NCI-H2171 (cell line): ENCODE measurements at places on chromosomes 5 and 9.

- DNase-seq = no peak
These were observed 34.2 kb downstream of the TARS1 start for GRCh38 chr5:33474931-33475499.

DNA sequence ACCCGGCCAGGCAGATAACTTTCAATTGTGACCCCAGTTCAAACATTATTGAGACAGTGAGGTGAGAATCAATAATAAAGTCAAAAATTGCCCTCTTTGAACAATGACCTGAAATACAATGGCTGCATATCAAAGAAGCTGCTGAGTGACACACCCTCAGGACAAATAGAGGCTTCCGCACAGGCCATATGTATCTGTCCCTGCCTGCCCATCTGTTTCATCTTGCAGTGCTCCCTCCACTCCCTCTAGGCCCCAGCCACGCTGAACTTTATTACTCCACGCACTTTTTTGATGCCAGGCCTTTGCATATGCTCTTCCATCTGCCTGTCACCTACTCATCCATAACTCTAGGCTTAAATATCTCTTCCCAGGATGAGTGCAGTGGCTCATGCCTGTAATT is 15.9 kb upstream of the PFDN1 start:
- no peak for DNase-seq

GRCh38 chr5:160641405-160641804 is 210.6 kb downstream of the ATP10B start:
- DNase-seq = no peak

DNA sequence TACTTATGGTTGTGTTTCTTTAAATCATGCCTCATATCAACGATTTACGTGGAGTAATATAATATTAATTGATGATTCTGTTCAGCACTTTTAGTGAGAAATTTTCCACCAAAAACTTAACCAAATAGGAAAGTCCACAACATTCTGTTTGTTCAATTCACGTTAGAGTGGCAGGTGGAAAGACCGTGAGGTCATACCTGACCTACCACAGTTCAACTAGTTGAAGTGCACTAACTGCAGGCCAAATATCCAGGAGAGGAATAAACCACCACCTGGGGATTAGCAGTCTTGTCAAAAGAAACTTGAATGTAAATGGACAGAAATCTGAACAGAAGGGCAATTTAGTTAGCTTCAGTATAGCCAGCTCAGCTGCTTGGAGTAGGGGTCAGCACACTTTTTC is 577.7 kb downstream of the KIF4B start:
- no peak for DNase-seq

DNA sequence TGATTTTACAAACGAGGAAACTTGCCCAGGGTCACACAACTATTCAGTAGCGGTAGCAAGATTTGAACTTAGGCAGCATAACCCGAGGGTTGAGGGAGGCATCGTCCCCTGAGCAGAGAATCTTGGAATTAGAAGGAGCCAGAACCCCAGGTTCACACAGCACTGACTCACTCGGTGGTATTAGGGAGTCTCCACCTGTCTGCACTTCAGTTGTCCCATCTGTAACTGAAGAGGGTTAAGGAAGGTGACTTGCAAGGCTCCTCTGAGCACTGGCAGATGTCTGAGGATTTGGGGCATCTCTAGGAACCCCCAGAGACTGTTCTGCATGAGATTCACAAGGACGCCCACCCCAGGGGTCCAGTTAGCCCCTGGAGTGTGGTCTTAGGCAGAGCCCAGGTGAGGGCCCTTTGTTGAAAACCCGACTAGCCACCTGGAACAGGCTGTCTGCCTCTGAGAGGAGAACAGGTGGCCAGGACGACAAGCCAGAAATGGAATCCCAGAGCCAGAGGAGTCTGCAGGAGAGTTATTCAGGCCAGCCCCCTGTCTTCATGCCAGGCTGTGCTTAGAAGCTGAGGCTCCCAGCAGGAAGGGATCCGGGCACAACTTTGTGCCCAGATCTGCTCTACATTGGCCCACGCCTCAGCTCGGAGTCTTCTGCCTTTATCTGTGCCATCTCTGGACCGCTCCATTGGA is 50.0 kb upstream of the ORM1 start:
- peak; percentile 57 for DNase-seq

GRCh38 chr9:133587466-133587865 is 21.7 kb downstream of the FAM163B start:
- DNase-seq = no peak

DNA sequence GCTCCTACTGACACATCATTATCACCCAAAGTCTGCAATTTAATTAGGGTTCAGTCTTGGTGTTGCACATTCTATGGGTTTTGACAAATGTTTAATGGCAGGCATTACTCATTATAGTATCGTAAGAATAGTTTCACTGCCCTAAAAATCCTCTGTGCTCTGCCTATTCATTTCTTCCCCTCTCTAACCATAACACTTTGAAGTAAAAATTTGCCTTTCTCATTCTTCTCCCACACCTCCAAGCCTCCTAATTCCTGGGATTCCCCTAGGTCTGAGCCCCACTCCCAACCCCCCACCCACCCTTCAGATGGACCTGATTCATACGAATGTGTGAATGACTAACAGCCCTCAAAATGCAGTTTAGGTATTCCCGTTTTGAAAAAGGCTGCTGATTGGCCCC is 18.4 kb downstream of the ENC1 start:
- no peak for DNase-seq

GRCh38 chr9:69149321-69149807 is 24.7 kb upstream of the TJP2 start:
- no peak for DNase-seq

DNA sequence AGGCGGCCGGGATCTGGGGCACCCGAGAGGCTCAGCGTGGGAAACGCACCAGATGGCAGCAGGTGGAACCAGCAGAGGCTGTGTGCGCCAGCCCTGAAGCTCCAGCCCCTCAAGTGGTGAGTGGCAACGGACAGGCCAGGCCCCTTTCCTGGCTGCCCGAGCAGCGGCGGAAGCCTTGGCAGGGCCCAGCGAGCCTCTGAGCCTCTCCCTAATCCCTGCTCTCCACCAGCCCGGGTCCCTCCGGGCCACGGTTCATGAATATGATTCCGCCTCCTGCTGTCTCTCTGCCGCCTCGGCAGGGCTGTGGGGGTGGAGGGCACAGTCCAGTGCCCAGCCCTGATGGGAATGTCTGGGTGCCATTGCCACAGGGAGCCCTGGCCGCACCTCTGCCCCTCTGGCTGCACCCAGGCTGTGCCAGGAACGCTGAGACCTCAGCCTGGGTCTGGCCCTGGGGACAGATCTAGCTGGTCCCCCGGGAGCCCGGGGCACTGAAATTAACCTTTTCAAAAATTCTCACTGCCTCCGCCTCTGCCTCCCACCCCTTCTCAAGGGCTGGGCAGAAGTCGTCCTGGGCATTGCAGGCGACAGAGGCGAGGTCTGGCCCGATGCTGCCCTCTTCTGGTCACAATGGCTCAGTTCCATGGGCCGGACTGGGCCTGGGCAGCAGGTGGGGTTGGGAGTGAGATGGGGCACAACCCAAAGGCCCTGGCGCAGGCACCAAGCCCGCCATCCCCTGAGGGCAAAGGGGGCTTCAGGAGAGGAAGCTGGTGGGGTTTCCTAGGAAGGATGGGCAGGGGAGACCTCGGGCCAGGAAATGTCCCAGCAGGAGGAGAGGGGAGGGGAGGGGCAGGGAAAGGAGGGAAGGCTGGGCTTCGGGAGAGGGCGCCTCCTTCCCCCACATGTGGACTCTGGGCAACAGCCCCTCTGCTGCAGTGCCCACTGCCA is 20.3 kb downstream of the CCDC187 start:
- peak; percentile 77 for DNase-seq

DNA sequence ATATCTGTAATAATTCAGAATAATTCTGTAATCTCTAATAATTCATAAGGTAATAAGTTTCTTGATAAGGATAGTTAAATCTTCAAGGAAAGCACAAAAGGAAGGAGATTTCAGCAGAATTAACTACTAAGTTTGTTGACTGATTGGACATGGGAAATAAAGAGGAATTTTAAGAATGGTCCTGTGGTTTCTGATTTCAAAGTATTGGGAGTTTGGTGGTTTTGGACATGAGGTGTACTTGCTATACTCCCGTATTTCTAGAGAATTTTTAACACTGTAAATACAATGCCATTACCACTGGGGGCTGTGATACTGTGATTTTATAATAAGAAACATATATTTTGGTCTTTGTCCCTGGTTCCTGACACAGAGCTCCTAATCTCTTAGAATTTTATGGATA is 123.9 kb downstream of the UNC13B start:
- DNase-seq = no peak

DNA sequence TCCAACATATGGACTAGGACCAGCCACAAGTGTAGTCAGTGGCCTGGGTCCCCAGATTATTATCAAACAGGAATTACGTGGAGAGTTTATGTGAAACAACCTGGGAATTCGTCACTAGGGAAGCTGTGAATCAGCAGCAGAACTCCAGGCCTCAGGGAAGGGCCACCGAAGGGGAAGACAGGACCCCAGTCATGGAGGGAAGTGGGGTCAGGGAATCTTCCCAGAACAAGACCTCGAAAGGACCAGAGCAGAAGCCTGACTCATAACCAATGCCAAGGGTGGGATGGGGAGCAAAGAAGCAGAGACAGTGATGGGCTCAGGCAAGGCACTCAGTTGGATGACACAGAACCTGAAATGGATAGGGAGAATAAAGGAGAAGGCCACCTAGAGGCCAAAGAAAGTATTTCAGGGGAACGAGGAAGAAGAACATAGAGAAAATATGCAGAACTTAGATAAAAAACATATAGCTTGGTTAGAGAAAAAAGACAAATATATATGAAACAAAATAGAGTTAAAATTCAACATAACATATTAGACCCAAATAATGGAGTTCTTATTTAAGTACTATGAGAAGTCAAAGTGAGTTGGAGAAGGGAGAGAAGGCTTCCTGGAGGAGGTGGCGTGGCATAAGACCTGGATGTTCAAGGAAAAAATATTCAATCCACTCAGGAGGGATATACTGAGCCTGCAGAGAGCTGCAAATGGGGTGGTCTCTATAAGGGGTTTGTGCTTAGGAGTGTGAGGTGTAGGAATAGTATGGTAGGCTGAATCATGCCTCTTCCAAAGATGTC is 66.7 kb upstream of the CAST start:
- DNase-seq = no peak

- DNase-seq = no peak
These were observed 24.4 kb downstream of the SH3TC2 start for GRCh38 chr5:149038336-149039080.

GRCh38 chr5:104344809-104345208 is 782.2 kb upstream of the NUDT12 start:
- DNase-seq = no peak

DNA sequence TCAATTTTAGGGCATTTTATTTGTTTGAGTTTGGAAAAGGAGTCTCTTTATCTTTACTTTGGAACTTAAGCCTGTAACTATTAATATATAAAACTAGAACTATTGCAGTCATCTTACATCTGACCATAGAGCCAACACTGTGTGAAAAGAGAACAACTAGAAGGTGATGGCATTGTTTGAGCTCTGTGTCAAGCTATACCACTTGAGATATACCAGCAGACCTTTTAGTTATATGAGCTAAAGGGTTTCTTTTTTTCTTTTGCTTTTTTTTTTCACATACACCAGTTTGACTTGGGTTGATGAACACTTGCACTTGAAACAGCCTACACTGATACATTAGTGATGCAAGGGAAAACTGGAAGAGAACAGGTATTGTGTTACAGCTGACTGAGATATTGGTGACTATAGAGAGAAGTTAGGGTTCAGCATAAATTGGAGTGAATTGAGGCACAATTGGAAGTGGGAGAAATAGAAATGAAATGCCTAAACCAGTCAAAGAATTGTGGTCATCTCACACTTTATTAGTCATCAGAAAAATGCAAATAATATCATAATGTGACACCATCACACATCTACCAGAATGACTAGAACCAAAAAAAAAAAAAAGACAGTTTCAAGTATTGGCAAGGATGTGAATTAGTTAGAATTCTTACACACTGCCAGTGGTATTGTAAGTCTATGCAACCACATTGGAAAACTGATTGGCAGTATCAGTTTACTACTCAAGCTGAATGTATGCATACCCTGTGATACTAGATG is 60.9 kb downstream of the ADRB2 start:
- DNase-seq = no peak

DNA sequence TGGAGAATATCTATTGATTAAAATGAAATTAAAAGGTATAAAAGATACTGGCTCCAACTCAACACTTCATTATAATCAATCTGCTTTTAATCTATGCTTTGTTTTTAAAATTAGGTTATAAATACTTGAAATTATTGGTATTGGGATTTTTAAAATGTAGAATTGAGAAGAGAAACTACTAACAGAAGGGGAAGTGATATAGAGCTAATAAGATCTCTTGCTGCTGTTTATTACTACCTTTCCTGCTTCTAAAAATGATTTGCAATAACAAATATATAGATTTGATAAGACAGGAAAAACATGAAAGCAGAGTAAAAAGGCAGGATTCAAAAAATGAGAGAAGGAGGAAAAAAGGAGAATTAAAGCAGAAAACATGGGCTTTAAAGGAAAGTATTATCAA is 209.3 kb upstream of the NREP start:
- DNase-seq = no peak

- DNase-seq = no peak
These were observed 202.1 kb downstream of the FBXL7 start for GRCh38 chr5:15702102-15702501.

- DNase-seq = no peak
These were observed 14.6 kb downstream of the DAPK1 start for GRCh38 chr9:87512311-87512710.

DNA sequence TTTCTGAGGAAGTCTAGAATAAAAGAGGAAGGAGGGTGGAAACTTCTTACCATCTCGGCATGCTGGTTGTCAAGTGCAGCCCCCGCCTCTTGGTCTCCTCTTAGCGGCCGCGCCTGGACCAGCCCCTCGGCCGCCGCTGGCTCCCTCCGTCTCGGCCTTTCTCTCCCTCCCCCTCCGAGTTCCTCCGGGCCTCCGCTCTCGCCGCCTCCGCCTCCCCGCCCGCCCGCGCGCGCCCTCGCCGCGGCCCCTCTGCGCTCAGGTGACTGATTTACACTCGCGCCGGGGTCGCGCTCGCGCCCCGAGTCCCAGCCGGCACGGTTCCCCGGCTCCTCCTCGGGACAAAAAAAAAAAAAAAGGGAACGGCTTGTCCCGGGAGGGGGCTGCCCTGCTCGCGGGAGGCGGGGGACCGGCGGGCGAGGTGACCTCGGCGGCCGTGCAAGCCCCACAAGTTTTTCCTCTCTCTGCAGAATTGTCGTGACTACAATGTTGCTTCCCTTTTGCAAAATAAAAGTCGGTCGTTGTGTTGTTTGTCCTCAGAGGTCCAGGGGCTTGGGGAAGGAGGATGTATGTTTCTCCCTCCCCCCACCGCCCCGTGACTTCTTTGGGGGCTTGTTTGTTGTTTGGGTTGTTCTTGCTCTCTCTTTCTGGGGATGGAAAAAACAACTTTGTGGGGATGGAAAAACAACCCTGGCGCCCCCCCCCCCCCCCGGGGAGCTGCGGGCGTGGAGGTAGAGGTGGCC is at the start of gene BNC2:
Gene BNC2, minus strand, starts transcription at position 75 of the 740 bp plus-strand sequence. Its CDS starts 22 bp downstream, at position 53.
- DNase-seq = no peak
